ENCODE measurements at places on chromosomes 16 and 17.

- DNase-seq, result no peak
Observed at GRCh38 chr17:40935624-40936023, 1.8 kb downstream of the KRT23 start.

DNA sequence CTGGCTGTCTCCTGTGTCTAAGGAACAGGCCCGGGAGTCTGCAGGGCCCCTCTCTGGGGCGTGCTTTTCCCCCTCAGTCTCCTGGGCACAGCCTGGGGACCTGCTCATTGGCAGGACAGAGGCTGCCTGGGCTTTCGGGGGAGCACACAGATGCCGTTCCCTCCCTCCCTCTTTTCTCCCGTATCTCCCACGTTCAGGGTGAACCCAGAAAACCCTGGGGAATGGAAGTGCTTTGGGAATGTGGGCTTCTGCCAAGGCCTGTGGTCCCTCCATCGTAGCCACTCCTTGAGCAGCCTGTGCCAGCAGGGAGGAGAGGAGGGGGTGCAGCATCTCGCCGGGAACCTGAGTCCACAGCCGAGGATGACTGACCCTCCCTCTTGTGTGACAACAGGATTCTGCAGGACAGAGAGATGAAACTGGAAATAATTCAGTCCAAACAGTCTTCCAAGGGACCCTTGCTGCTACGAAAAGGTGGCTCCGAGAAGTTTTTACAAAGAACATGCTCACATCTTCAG is 52.0 kb downstream of the RNF213 start:
- DNase-seq, result no peak

DNA sequence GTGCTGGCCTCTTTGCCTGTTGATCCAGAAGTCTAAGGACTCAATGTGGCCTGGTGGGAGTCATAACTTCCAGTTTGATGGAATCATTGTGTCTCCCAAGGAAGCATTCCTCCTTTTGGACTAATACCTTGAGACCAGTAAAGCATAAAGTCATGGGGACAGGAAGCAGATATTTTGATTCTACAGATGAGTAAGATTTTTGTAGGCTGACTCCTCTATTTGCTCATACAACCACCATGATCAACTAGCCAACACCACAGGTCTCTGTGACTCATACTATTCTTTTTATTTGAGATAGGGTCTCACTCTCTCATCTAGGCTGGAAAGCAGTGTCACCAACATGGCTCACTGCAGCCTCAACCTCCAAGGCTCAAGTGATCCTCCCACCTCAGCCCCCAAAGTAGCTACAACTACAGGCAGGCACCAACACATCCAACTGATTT is 6.2 kb downstream of the MT2A start:
- DNase-seq, result no peak

GRCh38 chr16:1335211-1335971 is 1.9 kb downstream of the BAIAP3 start:
- DNase-seq, result no peak

DNA sequence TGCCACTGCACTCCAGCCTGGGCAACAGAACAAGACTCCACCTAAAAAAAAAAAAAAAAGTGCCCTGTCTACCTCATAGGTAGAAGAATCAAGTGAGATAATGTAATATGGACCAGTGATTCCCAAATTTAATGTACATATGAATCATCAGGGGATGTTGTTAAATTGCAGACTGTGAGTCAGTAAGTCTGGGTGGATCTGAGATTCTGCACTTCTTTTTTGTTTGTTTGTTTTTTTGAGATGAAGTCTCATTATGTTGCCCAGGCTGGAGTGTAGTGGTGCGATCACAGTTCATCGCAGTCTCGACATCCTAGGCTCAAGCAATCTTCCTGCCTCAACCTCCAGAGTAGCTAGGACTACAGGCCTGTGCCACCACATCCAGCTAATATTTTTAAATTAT is 31.6 kb downstream of the HOXB1 start:
- no peak for DNase-seq

DNA sequence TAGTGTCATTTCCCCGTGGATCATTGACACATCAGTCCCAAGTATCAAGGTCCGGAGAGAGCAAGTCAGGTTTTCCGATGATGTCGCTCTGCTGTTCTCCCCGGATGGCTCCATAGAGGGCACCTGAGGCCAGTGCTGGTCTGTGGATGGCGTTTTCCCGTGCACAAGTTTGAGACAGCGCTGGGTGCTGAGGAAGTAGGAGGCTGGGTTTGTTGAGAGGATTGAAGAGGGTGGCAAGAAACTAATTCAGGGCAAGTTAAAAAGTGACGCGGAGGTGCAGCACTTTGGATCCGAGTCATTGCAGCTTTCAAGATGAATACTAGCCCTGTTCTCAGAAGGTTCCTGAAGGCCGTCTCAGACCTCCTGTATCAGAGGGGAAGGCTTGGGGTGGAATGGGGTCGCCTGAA is 7.7 kb downstream of the NUBP1 start:
- no peak for DNase-seq

DNA sequence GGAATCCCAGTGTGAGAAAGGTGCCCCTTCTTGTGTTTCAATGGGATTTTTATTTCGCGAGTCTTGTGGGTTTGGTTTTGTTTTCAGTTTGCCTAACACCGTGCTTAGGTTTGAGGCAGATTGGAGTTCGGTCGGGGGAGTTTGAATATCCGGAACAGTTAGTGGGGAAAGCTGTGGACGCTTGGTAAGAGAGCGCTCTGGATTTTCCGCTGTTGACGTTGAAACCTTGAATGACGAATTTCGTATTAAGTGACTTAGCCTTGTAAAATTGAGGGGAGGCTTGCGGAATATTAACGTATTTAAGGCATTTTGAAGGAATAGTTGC is 567 bp downstream of the UBB start:
- peak; percentile 19 for DNase-seq

DNA sequence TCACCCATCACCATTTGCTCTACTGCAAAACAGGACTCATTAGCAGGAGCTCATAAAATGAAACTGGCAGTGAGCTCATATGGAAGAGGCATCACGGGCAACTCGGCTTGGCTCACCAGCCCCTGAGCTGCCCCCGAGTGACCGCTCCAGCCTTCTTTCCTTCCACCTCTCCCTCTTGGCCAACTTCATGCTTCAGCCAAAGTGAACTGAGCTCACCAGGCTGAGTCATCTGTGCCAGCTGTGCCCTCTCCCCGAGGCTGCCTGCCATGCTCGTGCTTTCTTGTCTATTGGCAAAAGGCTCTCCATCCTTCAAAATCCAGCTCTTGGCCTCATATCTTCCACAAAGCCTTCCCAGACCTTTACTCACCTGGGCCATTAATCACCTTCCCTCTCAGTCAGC is 391.4 kb downstream of the WWOX start:
- no peak for DNase-seq

GRCh38 chr17:1181753-1182137 is 2.0 kb upstream of the ABR start:
- no peak for DNase-seq

DNA sequence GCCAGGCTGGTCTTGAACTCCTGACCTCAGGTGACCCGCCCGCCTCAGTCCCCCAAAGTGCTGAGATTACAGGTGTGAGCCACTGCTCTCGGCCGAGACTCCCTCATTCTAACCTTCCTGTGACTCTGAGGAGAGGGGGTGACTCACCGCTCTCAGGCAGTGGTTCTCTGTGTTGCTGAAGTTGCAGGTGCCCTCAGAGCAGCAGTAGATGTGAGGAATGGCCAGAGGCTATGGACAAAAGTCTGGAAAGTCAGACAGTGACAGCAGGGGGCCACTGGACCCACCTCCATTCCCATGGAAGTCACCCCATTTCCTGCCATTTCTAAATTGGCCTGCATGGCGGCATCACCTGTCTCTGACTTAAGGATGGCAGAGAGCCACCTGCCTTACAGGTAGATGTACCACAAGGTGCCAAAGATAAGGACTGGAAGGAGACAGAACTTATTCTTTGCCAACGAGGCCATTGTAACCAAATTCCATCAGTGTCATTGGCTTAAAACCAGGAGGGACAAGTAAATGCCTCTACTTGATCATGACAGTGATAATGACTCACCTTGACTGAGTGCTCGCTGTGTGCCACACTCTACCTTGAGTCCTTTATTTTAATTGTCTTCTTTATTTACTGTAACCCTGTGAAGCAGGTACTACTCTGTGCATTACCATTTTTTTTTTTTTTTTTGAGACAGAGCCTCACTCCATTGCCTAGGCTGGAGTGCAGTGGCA is 15.3 kb upstream of the CNOT1 start:
- no peak for DNase-seq

GRCh38 chr17:39965017-39965699 is 2.4 kb downstream of the GSDMA start:
- DNase-seq, result no peak

GRCh38 chr16:49590166-49590871 is 216.7 kb downstream of the C16orf78 start:
- DNase-seq, result no peak

DNA sequence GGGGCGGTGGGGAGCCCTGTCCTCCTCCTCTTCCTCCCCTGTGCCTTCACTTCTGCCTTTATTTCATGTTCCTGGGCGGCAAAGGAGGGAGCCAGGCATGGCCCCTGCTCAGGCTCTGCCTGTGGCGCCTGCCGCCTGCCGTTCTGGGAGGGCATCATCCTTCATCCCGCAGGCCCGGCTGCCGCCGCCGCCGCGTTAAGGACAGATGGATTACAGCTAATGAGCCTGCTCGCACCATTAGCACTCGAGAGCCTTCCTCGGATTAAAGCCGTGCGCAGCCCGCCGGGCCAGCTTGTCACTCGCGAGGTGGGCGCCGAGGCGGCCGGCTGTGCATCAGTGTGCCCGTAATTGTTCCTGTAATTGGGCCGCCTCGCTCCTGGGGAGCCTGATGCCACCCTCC is 127.7 kb upstream of the GSE1 start:
- DNase-seq, result no peak

DNA sequence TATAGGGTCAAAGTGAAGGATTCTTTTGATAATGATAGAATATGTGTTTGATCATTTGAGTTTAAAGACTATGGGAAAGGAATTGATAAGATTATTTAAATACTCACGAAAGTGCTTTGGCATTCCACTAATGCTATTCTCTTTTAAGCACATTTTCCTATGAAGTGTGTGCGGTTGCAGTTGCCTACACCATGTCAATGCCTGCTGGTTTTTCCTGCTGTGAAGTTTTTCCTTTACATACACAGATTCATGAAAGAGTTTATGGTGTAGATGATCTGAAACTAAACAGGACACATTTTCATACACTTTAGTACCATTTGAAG is 78.7 kb downstream of the VMP1 start:
- no peak for DNase-seq

DNA sequence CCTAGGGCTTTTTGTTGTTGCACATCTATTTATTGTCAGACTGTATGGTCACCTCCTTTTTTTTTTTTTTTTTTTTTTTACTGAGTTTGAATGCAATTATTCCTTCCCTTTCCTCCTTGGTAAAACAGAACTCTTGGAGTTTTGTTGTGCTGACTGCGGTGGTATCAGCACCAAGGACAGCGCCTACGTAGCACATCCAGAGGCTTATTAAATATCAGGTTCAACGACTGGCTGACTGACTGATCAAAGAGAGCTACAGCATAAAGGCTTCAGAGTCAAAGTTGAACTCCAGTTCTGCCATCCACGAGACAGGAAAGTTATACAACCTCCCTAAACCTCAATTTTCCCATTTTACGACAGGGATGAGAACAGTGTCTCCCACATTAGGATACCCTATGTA is 86.1 kb upstream of the RBFOX1 start:
- no peak for DNase-seq

- no peak for DNase-seq
Observed at GRCh38 chr17:9897372-9897968, 7.6 kb downstream of the RCVRN start.

GRCh38 chr16:3687021-3687420 is 30.3 kb downstream of the TRAP1 start:
- no peak for DNase-seq

DNA sequence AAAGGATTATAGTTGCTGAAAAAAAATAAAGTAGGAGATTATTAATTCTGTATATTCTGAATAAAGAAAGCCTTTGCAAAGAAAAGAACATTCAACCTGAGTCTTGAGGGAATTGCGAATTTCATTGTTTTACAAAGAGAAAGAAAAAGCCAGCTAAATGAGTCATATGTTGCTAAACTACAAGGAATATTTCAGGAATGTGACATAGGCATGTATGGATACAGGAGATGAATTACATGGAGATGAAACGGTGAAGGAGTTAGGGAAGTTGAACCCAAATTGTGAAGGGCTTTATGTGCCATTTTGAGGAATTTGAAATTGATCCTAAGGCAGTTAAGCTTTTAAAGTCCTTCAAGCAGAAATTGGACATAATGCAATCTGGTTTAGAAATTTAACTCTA is 177.3 kb upstream of the RBL2 start:
- no peak for DNase-seq

DNA sequence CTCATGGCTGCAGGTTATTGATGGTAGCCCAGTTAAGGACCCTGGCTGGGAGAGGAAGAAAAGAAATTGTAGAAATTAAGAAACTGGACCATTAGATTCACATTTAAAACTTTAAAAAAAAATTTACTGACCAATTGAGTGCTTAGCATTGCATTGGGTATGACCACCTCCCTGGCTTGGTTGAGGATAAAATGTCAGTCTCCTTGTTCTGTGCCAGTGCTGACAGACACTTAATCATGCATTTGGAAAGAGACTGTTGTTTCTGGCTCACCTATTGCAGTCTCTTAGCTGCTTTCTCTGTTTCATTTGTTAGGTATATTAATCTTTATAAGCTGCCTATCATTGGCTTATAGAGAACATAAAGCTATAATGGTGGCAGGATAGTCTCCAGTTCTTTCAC is 1.7 kb downstream of the MYH1 start:
- no peak for DNase-seq

- DNase-seq, result peak; percentile 46
Observed at GRCh38 chr16:71807905-71808592, 585 bp downstream of the AP1G1 start.

GRCh38 chr16:2086812-2087747 is 39.3 kb downstream of the TSC2 start:
- DNase-seq, result no peak

DNA sequence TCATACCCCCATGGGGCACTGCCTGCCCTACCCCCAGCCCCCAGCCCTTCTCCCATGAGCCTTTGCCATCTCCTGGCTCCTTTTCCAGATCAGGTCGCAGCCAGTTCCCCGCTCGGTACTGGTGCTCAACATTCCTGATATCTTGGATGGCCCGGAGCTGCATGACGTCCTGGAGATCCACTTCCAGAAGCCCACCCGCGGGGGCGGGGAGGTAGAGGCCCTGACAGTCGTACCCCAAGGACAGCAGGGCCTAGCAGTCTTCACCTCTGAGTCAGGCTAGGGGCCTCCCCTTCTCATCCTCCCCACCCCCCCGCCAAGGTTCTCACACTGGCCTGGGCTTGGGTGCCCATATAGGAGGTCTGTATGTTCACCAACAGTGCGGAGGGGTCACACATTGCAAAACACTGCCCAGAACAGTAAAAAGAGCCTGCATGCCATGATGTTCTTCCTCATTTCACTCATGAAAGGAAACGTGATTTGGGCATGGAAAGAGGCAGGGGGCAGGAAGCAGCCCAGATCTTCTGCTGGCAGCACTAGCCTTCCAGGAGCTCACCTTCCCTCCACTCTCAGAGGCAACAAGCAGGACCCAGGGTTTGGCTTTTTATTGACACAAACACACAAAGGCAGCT is 7.5 kb downstream of the IFI35 start:
- DNase-seq, result no peak

Data from GM13977 (cell line).